ENCODE measurements at places on chromosomes 2 and 18.
A peak's percentile ranks its signal among the peaks of the same experiment; 100 is the strongest.

DNA sequence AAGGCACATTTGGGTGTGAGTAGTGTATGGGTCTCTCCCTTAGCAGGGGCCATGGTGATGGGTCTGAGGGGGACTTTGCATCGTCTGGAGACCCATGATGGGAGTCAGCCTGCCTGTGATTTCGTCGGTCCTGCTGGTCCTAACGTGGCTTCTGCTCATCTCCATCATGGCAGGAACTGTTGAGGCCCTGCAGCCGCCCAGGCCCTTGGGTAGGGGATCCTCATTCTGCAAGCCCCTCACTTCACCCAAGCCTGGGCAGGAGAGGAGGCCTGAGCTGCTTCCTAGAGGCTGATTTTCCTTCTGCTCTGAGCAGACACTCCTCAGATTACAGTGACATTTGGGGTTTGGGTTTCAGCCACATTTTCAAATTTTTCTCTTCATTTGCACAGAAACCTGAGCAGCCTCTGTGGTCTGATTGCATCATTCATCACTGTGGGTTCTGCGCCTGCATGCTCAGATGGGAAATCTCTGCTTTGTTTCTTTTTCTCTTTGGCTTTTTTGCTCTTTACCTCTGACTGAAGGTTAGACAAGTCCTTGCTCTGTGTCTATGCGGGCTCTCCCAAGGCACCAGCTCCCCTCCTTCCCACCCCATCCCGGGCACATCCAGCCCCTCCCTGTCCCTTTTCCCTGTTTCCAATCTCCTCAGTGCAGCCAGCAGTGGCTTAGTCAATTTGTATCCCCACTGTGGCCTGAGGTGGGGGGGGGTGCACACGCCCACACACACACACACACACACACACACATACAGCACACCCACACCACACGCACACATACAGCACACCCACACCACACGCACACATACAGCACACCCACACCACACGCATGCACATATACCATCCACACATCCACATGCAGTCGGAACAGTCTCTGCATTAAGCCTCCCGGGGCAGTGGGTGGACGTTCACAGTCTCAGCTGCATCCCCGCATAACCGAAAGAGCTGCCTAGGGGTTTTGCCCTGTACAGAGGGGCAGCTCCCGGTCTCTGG, 305.4 kb upstream of the HS6ST1 start:
- DNase-seq: no peak

DNA sequence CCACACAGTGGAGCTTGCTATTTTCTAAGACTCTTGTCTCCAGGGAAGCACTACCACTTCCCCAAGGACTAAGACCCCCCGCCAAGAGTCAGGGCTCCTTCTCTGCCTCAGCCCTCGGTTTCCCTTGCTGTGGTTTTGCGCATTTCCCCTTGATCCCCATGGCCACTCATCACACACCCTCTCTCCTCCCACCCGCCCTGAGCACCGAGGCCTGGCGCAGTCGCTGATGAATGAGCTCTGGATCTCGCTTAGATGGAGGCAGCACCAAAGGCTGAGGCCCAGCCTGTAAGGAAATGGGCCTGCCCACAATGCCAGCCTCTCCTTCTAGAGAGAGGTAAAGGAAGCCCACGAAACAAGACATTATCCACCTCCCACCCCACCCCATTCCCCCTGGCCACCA, 96.9 kb downstream of the TNS1 start:
- DNase-seq: no peak

GRCh38 chr2:236289766-236290462, 25.7 kb upstream of the ASB18 start:
- no peak for DNase-seq

DNA sequence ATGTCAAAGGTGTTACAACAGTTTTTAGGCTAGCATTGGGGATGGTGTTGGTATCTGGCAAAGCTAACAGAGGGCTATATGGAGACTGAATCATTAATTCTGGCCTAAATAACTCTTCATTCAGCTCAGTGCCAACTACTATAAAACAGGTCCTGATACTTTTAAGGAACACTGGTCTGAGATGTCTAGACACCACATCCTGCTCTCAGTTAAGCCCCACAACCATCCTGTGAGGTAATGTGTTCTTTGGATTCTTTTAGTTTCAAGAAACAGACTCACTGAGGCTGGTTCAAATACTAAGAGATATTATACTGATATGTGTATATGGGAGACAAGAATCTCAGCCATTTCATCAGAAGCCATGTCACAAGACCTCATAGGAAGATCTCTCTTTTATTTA, 14.2 kb upstream of the HK2 start:
- no peak for DNase-seq

DNA sequence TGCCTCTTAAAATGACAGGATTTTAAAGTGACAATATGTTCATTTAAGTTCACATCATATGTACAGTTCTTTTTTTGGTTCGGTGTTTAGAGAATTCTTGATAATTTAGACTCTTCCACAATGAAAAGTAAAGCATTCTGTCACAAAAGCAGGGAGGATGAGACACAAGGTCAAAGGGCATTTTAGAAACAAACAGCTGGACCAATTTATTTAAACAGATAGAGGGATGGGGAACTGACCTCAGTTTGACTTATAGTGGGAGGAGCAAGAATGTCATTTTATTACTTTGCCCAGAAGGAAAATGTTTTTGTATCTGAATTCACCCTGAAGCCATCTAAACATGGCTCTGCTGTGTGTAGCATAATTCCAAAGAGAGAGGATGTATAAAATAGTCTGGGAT, 128.5 kb downstream of the MEIS1 start:
- DNase-seq: no peak

DNA sequence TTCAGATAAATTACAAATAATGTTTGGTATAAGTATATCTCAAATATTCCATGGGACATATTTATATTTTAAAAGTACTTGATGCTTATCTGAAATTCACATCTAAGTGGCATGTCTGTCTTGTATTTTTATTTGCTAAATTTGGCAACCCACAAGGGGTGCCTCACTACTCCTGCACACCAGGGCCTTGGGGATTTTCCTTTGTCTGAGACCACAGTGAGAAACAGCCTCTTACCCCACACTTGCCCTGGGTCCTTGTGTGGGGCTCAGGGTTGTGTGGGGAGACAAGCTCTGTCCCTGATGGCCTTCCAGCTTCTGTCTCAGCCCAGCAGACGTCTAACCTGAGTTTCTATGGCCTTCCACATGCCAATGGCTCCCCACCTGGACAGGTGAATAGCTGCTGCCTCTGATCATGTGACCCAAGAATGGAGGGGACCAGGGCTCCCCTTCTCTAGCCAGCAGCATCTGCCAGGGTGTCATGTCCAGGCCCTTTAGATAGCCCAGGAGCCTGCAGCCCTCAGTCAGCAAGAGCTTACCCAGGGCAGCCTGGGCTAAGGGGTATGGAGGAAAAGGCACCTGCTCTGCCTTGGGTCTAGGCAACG, 49.5 kb upstream of the MRPL33 start:
- DNase-seq: no peak

GRCh38 chr2:132448771-132449170, 32.2 kb downstream of the GPR39 start:
- DNase-seq: no peak

GRCh38 chr18:55351980-55352714, 235.8 kb downstream of the TCF4 start:
- DNase-seq: no peak

DNA sequence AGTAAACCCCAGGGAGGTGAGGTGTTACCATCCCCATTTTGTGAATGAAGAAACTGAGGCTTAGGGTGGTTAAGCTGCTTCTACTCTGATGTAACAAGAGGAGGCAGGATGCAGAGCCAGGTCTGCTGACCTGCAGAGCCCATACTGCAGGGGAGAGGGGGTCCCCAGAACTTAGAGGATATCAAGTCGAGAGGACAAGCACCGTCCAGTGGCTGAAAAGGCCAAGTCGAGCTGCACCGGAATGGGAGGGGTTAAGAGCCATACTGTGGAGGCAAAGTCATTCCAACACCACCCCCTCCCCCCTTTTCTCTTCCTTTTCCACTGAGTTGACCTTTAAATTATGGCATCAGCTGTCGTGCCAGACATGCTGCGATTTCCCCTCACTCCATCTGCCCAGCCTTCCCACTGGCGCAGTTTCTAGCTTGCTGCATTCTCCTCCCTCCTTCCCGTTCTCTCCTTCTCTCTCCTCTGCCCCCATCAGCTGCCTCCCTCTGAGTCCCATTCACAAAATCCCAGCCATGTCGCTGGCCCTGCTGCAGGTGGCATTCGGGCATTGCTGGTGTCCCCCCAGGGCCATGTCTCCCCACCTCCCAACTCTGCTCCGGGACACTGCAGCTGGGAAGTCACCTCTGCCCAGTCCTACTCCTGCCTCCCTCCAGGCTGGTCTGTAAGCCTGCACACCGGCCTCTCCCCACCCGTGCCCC, 346.9 kb downstream of the DYSF start:
- no peak for DNase-seq

DNA sequence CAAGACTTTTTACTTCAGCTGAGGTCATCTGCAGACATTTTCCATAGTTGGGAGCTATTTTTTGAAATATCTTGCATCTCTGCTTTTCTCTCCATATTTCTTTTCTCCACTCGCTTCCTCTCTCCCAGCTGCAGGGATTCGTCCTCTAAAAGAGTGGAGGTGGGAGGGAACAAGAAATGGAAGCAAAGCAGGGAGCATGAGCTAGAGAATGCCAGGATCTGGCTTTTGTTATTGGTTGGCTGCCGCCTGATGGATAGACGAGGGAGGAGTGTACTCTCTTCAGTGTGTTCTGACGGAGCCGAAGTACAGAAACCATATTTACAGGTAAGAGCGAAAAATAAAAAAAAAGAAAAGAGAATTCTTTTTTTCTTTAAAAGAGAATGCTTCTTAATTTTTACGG, at the start of gene CSRNP3:
TSS of gene CSRNP3 (plus strand) at position 282 of the 400 bp plus-strand sequence. CDS start 125,368 bp downstream, outside the sequence.
- peak; percentile 37 for DNase-seq

DNA sequence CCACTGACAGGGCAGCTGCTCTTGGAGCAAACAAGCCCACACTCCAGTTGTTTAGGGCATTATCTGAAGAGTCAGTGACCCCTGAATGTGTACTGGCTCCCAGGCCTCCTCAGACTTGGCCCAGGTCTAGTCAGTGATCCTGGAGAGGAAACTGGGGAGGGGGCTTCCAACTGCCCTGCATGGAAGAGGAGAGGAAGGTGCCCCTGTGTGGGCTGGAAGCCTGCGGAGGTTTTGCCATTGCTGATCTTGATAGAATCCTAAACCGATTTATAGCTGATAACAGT, 197.4 kb downstream of the MGAT5 start:
- no peak for DNase-seq

GRCh38 chr2:72442270-72442669, 294.6 kb upstream of the CYP26B1 start:
- no peak for DNase-seq

DNA sequence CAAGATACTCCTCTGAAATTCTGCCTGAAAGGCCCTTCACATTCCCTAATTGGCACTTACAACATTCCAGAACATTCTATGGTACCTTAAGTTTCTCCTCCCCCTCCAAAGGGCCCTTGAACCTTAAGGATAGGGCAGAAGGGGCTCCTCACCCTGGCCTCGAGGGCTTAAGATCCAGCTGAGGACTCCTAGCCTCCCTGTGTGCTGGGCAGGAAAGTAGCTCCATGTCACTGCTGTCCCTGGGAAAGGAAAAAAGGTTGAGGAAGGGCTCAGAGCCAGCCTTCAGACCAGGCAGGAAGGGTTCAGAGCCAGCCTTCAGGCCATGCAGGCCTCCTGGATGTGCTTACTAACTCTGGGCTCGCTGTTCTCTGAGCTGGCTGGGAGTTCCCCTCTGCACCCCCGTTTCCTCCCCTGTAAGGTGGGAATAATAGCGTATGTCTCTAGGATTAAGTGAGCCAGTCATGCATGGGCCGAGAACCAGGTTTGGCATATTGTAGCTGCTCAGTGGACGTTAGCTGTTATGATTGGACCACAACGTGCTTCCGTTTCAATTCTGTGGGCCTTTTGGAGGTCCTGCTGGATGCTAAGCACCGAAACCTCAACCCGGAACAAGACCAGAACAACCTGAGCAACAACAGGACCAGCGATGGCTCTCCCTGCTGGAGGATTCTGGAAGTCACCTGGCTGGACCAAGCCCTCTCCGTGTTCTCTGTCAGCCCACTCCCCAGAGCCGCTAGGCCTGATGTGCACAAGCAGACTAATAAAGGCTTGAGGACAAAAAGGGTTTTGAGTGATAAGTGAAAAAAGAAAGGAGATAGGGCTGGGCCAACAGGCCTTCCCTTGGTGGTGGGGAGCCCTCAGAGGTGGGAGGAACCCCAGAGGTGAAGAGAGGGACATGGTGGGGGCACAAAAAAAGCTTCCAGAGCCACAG, 1.0 kb upstream of the B3GNT7 start:
- DNase-seq: no peak

DNA sequence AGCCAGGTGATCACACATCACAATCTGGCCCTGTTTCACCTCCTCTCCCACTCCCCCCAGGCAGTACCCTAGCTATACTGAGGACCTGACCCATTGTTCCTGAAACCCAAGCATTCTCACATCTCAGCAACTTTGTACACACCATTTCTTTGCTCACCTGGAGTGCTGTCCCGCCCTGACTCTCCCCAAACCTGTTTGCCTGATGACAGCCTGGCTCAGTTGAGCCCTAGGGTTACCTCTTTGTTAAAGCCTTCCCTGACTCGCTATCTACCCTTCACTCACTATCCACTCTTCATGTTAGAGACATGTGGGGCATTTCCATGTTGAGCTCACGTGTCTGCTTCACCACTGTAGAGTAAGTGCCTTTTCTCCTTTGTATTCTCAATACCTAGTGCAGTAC, 49.1 kb downstream of the GREB1L start:
- no peak for DNase-seq
